ENCODE measurements at places on chromosomes 12 and 14.

DNA sequence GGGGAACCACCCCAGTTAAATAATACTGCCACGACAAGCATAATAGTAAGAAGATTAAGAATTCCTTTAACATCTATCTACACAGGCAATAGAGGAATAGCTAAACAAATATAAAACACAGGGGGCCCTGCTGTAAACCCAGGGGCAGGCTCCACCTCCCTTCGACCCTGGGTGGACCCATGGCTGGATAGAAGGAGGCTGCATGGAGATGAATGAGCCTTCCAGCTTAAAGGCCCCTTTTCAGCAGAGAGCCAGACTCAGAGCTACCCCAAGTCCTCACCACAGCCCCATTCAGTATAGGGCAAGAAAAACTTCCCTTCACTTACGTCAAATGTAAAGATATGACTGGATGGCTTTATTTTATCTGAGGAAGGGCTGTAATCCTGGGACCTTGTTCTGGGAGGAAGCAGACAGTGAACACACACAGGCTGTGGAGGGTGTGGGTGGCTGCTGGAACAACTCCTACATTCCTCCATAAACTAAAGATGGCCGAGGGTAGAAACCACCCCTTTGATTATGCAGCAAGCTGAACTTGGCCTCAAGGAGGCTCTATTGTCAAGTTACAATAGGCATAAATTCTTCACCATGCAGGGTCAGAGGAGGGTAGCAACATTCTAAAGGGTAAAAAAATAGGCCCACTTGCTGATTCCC lies 30.4 kb downstream of the NUAK1 start:
- no peak for DNase-seq

DNA sequence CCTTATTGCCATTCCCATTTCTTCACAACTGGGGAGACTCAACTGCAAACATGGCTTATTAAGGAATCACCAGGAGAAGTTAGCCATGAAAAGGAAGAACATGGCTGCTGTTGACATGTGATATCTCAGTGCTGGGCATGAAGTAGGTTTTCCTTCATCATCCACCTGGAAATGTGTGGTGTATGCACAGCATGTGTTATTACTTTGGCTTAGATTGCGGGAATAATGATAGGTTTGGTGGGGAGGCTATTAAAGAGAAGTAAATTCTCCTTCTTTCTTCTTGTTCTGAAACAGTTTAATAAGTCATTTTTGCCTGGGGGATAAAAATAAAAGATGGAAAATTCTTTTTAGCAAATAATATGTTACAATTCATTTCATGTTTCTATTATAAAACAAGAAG lies 23.7 kb upstream of the CLEC14A start:
- DNase-seq, result no peak

DNA sequence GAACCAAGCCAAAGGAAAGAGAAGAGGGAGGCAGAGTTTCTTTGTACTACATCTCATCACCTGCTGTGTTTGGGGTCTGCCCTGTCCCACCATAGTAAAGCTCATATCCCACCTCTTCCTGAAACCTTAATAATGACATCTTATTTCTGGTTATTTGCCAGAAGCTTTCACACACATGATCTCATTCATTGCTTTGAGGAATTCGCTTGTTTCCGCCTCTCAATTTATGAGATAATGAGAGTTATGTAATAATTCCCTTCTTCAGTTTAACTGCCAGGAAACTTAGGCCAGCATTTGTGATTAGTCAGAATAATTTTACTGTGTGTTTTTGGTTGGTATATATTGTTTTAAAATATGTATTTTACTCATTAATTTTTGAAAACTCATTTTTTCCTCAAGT lies 205.2 kb downstream of the CACNA1C start:
- no peak for DNase-seq

DNA sequence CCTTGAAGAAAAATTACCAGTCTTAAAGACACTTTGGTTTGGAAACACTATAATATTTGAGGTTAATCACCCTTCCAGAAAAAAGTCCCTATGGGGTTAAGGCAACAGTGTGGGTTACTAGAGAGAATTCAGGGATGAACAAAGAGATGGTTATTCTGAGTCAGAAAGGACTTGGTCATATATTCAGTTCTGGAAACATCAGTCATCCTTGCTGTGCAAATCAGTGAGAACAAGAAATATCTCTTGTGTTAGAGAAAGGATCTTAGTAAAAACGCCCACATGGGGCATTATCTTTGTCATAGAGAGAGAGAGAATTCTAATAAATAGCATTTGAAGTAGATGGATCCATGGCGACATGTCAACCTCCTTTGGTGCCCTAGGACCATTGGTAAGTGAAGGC lies 59.4 kb upstream of the E2F7 start:
- no peak for DNase-seq

DNA sequence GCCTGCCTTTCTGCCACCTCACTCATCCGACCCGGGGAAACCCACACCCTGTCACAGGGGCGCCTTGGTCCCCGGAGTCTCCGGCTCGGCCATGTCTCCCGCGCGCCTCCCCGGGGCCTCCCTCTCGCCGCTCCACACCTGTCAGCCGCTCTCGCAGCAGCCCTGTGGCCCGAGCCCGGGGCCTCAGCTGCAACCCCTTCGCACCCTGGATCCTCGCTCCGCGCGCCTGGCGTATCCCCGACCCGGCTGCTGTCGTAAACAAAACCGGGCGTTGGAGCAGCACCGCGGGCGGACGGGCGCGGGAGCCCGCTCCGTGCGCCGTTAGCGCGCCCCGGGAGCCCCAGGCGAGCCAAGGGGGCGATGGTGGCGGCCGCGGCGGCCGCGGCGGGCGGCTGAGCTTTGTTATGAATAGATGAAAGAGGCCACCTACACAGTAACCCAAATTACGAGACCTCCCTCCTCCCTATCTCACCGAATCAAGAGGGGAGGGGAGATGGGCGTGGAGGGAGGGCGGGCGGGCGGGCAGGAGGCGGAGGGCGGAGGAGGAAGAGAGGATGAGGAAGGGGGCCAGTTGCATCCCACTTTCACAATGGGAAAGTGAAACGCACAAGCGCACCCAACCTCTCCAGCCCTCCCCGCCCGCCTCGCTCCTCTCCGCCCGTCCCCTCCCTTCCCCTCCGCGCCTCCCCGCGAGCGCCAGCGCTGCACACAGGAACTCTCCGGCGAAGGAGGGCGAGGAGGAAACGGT lies at the start of gene PLXNC1:
TSS of gene PLXNC1 (plus strand) at position 587 of the 748 bp plus-strand sequence. CDS start 395 bp downstream, outside the sequence.
- DNase-seq, result peak; percentile 80

DNA sequence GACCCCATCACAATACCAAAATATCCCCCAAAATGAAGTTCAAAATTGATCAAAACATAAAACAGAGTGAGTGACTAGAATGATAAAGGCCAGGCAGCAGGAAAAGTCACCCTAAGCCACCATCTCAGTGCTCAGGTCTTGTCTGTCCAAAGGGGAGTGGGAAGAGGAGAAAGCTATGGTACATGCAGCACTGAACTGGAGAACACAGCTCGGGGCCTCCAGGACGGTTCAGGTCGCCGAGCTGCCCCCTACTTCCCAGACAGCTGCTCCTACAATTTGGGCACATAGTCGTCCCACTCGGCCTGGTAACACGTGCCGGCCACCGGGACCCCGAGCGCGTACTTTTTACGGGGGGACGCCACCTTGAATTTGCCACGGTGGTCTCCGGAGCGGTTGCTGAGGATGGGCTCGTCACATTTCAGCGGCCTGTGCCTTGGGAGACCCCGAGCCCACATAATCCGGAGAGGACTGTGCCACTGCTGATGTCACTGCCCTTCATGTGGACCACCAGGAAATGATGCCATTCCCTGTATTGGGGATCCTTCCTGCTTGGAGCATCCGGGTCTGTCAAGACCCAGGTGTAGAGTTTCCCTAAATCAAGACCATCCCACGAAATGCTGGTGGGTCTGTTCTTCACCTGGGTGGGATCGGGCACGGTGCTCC lies 31.6 kb downstream of the AK7 start:
- no peak for DNase-seq

DNA sequence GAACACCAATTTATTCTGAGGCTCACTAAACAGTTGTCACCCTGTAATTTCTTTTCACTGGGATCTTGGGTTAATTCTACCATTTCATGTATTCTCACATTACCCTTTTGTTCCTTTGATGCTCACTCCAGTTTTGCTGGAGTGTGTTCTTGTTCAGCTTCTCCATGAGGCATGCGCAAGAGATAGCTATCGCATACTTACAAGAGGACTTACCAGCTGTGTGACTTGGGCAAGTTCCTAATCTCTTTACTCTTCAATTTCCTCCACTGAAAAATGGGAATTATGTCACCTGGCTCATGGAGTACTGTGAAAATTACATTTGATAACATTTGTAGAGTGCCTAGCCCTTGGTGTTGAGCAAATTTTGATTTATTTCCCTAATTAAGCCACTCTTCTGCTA lies 56.5 kb upstream of the JDP2 start:
- no peak for DNase-seq

GRCh38 chr12:130765186-130765659 lies 49.1 kb upstream of the RIMBP2 start:
- DNase-seq, result peak; percentile 83

- no peak for DNase-seq
Measured at GRCh38 chr12:89350260-89350629, 2.1 kb downstream of the DUSP6 start.

- DNase-seq, result no peak
Measured at GRCh38 chr12:104454997-104455396, 1.8 kb upstream of the CHST11 start.

DNA sequence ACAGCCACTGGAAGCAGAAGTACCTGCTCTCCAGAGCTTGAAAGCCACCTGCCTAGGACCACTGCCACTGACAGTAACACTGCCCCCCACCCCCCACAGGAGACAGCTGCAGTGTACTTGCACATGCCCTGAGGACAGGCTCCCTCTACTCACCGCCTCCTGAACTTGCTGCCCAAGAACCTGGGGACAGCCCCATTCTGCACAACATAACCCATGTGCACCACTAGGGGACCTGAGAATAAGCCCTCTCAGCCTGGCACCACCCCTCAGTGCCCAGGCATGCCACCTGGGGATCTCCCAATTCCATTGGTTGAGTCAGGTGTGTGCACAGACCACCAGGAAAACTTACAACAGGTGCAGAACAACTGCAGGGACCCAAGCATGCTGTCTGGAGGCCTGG lies 67.1 kb upstream of the KIF21A start:
- DNase-seq, result no peak

DNA sequence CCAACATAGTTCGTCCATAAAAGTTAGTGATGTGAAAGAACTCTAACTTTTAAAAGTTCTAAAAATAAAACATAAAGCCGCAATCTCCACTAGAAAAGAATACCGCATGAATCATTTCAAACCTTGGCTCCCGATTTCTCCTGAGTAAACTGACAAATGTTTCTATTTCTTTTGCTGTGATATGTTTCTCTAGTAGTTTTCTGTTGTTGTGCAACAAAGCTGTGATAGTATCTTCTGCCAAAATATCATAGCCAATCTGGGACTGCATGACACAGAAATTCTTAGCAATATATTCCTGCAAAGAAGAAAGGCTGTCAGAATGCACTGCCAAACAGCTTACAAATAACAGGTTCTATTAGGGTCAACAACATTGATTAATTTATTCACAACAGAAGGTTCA lies 174.0 kb downstream of the ITPR2 start:
- DNase-seq, result no peak

GRCh38 chr14:89180546-89180945 lies 236.5 kb downstream of the FOXN3 start:
- DNase-seq, result no peak

GRCh38 chr12:22684140-22685118 lies 59.5 kb downstream of the ETNK1 start:
- peak; percentile 82 for DNase-seq

DNA sequence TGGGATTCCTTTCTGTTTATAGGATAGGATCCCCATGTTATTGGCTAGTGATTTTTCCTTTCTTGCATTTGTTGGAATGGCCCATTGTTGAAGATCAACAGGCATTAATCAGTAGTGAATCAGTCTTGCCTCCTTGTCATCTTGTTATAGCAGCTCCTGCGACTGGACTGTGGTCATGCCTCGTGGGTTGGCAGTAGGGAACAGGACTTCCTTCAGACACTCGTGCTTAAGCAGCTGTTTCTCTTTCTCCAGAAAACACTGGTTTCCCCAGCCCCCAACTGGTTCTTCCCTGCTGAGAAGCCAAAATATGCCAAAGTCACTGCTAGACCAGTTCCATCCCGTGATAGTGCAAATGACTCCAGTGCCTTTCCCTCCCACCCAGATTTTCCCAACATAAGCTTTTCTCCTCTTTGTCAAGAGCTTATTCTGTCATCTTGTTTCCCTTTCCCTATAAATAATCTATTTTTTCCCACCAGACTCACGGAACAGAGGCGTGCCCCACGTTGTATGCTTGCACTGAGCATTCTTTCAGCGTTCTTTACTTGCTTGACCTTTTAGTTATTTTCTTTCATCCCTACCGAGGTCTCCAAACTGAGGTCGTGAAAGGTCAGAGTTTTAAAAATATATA lies 83.5 kb downstream of the SAMD4A start:
- DNase-seq, result peak; percentile 75

DNA sequence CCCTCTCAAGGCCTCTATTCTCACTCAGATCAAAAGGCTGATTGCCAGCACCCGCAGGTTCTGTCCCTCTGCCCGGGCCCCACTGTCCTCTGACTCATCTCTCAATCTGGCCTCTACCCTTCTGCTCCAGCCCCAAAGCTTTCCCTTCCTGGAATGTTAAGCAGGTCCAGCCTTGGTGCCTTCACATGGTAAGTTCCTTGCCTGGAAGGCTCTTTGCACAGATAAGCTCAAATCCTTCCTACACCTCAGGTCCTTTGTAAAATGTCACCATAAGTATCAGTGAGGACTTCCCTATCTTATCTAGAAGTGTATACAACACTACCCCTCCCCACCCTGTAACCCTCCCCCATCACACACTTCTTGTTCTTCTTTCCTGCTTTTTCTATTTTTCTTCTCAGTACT lies 22.2 kb downstream of the LPCAT3 start:
- no peak for DNase-seq

DNA sequence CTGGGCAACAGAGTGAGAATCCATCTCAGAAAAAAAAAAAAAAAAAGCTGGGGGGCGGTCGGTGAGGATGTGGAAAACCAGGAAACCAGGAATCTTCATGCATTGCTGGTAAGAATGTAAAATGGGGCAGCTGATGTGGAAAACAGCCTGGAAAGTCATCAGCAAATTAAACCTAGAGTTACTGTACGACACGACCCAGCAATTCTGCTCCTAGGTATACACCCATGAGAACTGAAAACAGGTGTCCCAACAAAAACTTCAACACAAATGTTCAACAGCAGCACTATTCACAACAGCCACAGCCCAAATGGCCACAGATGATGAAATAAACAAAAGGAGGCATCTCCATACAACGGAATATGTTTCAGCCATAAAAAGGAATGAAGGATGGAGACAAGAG lies 97.3 kb downstream of the NCOR2 start:
- DNase-seq, result no peak

DNA sequence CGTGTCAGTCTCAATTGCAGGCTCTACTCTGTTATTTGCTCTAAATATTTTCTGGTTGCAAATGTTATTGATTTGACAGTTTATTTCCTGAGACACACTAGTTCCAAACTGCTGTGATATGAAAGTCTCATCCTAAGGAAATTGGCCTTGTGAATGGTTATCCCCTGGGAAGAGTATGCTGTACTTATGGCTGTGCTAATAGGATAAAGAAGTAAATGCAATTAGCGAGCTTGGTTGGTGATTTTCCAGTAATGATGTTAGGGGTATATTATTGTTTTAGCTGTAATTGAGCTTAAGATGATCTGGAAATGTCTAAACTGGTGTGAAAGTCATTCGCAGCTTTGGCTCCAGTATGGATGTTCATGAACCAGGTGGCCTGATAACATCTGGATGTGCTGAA lies 197.9 kb downstream of the SUDS3 start:
- no peak for DNase-seq
